ENCODE measurements at places on chromosomes 13 and 19. TPM values are rescaled to one million over a fixed set of nuclear protein-coding genes. Genes with fewer than 3 reads are reported as not detected.

The CCDC8 gene
- 2.9 TPM for total RNA-seq

The RGCC gene
- total RNA-seq: 205 TPM

The HTR2A gene
- 1.4 TPM for total RNA-seq

The MBD3L2 gene
- total RNA-seq: not detected

The ZNF665 gene
- 2.5 TPM for total RNA-seq

The PAK4 gene
- total RNA-seq: 18.0 TPM

Measured in mesenteric fat pad (tissue), 1 donor.